Type B pancreatic cell (in vitro differentiated cells): ENCODE measurements at places on chromosomes 6 and 20.

DNA sequence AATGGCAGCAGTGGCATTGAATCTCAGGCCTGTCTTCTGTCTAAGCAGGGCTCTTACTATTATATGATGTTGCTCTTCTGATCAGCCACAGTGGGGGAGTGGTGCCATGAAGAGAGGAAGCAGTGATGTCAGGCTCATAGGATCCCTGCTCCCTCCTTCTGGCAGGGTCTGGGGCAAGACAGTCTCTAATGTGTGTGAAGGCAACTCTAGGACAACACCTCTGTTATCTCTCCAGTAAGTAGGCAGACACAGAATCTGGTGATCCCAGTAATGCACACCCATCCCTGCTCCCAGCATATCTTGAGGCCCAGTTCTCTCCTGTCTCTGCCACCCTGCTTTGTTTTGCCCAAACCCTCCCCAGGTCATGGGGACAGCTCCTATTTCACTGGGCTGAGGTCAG, 8.8 kb downstream of the C20orf202 start:
- no peak for DNase-seq

GRCh38 chr6:159833556-159833955, 33.5 kb downstream of the PNLDC1 start:
- DNase-seq: no peak

GRCh38 chr6:15400572-15401004, 154.7 kb downstream of the JARID2 start:
- no peak for DNase-seq

- peak; percentile 96 for DNase-seq
Measured at GRCh38 chr6:33317669-33318425, at the start of gene ZBTB22. Gene ZBTB22, minus strand, starts transcription at chr6:33317744. Its CDS starts 828 bp downstream, at chr6:33316916.

GRCh38 chr20:59042151-59042795, at the start of gene PRELID3B:
Gene PRELID3B, minus strand, starts transcription at chr20:59042786. Its CDS starts 56 bp downstream, at chr20:59042730.
- DNase-seq: no peak

DNA sequence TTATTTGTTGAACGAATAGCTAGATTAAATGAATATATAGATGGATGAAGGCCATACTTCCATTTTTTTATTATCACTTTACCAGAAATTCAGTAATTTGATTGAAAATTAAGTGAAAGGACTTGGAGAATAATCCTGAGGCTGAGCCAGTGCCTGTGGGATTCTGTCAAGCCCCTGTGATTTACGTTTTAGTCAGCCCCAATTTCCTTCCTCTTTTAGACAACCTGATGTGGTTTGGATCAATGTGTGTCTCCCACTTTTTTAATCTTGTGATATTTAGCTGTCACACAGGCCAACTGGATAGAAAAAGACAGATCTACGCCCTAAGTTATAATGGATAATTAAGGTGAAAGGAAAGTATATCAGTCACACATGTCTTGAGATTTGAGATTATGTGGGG, 188.8 kb downstream of the EDN1 start:
- DNase-seq: no peak

GRCh38 chr20:40844332-40844731, 155.3 kb upstream of the MAFB start:
- no peak for DNase-seq

- no peak for DNase-seq
Measured at GRCh38 chr6:78530208-78530607, 337.1 kb upstream of the IRAK1BP1 start.

DNA sequence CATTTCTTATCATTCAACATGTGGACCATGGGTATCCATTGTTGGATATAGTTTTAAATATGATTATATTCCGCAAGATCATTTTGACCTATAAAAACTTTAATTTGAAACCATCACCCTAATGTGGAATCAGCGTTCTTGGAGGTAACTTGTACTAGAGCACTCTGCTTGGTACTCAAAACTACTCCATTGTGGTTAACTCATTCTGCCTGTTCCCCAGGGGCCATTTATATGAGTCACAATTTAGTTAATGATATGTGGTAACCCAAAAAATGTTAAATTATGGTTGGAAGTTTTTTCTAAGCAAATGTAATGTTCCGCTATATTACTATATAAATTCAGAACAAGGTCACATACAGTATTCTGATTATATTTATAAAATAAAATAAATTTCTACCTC, 109.3 kb downstream of the TRDN start:
- no peak for DNase-seq

DNA sequence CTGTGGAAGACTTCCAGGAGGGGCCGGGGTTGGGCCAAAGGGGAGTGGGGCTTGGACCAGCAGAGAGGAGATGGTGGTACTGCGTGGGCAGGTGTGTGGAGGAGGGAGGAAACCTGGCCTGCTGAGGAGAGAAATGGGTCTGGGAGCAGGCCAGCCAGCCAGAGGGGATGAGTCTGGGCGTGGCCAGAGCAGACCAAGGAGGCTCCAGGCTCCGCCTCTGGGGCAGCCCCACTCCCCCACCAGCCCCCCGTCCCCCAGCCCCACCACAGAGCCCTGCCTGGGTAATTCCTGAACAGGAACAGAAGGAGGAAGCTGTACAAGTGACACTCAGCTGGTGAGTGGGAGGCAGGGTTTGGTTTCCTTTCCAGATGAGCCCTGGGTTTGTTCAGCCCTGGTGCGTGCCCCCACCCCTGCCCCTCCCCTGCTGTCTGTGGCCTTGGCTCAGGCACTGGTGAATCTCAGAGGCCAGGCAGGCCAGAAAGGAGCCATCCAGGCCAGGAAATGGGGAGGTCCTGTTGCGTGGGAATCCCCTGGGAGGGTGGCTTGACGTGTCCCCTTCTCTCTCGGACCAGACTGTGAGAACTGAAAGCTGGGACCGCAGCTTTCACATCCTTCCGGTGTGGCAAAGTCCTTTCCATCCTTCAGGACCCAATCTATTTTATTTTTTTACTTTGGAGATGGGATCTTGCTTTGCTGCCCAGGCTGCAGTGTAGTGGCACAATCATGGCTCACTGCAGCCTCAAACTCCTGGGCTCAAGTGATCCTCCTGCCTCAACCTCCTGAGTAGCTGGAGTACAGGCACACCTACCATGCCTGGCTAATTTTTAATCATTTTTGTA, 9.4 kb upstream of the SRC start:
- DNase-seq: no peak

DNA sequence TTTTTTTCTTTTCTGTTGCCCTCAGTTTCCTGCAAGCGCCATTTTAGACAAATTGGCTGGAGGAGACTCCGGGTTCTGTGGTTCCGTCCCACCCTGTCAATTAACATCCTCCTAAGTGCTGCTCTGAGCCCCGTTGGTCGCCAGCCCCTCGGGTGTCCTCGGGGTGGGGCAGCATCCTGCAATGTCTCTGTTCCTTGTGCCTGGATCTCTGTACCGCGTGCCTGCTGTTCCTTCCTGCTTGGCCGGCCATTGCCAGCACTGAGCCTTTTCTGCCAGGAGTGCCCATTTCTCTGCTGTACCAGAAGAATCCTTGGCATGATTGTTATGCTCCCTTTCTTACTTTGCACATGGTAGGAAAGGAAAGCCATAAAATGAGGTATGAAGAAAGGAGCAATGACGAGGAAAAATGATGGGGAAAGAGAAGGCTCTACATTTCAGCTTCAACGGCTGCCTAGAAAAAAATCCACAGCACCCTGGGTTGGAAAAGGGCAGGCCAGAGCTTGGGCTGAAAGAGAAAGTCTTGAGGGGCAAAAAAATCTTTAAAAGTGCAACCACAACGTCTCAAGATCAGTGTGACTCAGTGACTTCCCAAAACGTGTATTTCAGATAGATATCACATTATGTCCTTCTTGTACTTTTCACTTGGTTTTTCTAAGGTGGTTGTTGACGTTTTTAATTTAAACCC, 256.7 kb downstream of the CLIC5 start:
- DNase-seq: no peak

- no peak for DNase-seq
Measured at GRCh38 chr6:162056745-162057144, 670.8 kb downstream of the PRKN start.

GRCh38 chr6:117911660-117912059, 4.6 kb downstream of the SLC35F1 start:
- DNase-seq: no peak

DNA sequence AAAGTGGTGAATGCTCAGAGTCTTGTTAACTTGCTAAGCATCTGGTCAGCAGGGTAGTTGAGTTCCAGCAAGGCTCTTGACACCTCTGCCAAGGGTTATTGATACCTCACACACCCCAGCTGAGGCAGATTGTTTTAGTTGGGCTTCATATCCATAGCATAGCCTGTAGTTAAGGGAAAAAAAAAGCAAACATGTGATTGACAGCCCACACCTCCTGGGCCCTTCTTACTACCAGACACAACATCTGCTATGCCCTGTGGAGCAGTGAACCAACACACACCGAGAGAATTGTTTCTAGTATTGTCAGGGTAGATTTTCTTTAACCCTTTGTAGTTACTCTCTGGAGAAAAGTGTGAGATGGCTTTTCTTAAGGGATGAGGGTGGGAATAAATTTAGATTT, 697.0 kb upstream of the POU3F2 start:
- DNase-seq: no peak

GRCh38 chr6:84172574-84172973, 54.9 kb downstream of the CEP162 start:
- no peak for DNase-seq

DNA sequence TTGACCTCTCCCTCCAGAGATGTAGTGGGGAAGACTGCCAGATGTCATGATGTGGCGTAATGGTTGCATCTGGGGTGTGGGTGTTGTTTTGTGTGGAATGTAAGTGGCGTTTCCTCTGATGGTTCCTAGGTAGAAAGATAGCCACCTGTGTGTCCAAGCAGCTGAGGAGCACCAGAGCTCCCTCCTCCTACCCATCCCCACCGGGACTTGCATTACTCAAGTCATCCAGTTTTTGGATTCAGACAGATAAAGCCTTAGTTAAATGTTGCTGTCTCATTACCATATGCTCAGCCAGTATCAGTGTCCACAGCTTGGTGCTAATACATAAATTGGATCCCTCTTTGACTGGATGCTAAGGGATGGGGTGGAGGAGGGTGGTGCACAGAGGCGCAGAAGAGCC, 282.3 kb downstream of the TBC1D7 start:
- DNase-seq: no peak

DNA sequence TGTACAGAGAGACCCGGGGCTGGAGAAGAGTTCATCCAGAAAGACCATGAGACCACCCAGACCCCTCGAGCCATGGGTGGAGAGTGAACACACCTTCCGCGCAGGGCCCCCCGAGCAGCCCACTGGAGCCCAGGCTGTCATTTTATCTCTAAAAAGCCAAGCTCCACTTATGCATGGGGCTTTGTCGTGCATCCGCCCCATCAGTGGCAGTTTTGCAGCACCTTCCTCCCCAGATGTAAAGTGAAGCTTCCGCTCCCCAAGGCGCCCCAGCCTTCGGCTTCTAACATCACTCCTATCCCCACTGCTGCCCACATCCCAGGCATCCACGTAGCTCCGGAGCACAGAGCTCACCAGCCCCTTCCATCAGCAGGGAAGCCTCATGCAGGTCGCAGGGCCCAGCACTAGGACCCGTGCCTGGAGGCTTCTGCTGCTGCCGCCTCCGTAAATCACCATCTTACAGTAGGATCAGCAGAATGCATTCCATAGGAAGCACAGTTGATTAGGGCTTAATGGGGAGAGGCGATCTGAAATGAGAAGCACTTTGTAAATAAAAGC, 301.1 kb downstream of the TAF4 start:
- no peak for DNase-seq

GRCh38 chr20:40532103-40532502, 156.9 kb downstream of the MAFB start:
- no peak for DNase-seq

GRCh38 chr6:15358579-15359327, 112.9 kb downstream of the JARID2 start:
- DNase-seq: no peak

GRCh38 chr20:38055294-38055693, 21.7 kb downstream of the RPRD1B start:
- DNase-seq: no peak

- no peak for DNase-seq
Measured at GRCh38 chr6:144595266-144595665, 310.1 kb downstream of the UTRN start.

- no peak for DNase-seq
Measured at GRCh38 chr6:55438203-55438602, 110.9 kb downstream of the GFRAL start.

- DNase-seq: no peak
Measured at GRCh38 chr6:136359851-136360250, 70.2 kb upstream of the BCLAF1 start.

- no peak for DNase-seq
Measured at GRCh38 chr20:10225439-10226060, 6.9 kb downstream of the SNAP25 start.

GRCh38 chr6:110567957-110568696, 91.7 kb upstream of the SLC22A16 start:
- DNase-seq: no peak

DNA sequence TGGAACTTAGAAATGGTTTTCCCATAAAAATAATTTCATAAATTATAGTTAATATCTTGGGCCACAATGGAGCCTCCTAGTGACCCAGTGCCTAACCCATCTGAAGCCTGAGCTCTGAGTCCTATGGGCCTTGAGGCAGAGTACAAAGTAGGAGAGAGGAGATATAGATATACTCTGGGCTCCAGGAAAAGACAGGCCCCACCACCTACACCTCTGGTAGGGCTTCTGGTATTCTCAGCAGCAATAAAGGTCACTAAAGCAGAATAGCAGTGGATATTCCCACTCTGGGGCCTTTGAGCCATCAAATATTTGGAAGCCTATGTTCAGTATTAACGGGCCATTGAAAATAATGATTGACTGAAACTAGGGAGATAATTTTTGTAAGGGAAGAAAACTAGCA, 24.1 kb downstream of the CYP39A1 start:
- DNase-seq: no peak

DNA sequence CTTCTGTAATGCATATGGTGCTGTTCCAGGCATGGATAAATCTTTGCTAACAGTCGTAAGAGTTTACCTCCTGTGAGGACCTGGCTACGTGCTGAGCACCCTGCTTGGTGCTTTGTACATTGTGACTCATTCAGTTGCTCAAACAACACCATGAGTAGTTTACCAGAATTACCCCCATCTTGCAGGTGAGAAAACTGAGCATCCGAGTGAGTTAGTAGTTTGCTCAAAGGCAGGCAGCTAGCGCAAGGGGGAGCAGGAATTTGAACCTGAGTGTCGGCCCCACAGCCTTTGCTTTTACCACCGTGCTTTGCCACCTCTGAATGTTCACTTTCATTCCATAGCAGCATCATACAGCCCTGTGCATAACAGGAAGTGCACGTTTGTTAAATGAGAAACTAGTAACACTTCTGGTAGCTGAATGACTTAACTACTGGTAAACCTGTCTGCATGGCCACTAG, 121.9 kb downstream of the MTHFD1L start:
- DNase-seq: no peak

DNA sequence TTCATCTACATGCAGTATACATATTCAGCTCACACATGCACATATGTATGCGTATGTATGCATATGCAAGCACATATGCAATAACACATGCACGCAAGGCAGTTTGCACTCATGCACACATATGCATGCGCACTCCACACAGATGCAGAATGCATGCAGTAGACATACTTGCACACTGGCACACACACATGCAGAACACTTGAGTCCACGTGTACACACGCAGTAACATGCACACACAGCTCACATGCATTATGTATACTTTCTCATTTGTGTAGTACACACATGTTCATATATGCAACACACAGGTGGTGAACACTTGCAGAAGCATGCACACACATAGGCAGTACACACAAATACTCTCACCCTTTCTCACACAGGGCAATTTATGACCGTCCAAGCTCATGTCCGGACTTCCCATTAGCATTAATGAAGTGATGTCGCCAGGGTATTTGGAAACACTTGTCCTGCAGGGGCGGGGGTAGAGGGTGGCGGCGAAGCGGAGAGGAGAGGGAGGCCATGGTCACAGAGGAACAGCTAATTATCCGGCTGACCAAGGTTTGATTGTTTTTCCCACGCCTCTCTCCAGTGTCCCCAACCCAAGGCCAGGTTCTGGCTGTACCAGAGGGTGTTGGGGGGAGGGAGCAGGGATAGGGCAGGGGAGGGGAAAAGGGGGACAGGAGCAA, 91.3 kb downstream of the VEGFA start:
- DNase-seq: no peak
